ENCODE measurements at places on chromosomes 5 and 9.

DNA sequence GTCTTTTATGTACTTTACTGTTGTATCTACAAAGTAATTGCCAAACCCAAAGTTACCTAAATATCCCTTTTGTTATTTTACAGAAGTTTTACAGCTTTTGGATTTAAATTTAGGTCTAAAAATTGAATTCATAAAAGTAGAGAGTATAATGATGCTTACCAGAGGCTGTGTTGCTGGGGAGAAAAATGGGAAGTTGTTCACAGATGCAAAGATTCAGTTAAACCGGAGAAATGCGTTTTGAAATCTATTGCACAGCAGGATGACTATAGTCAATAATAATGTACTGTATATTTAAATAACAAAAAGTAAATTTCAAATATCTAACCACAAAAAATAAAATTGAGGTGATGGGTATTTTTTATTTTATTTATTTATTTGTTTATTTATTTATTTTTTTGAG, 2.6 kb upstream of the ANKRD18A start:
- DNase-seq: no peak

- DNase-seq: no peak
Measured at GRCh38 chr5:14767053-14767452, 102.5 kb downstream of the OTULIN start.

DNA sequence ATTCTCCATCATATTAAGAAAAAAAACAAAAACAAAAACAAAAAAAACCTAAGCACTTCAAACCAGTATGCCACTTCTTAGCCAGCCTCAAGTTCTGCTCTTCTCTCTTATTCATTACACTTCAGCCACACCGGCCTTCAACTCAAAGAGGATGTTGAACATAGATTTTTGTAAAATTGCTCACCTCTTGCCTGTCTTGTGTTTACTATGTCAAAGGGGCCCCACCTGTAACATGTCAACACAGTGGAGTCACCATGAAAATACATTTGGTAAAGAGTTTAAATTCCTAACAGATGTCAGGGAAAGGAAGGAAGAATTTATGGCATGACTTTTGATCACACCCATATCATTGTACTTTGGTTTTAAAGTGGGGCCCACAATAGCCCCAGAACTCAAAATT, 121.1 kb upstream of the GHR start:
- DNase-seq: no peak

DNA sequence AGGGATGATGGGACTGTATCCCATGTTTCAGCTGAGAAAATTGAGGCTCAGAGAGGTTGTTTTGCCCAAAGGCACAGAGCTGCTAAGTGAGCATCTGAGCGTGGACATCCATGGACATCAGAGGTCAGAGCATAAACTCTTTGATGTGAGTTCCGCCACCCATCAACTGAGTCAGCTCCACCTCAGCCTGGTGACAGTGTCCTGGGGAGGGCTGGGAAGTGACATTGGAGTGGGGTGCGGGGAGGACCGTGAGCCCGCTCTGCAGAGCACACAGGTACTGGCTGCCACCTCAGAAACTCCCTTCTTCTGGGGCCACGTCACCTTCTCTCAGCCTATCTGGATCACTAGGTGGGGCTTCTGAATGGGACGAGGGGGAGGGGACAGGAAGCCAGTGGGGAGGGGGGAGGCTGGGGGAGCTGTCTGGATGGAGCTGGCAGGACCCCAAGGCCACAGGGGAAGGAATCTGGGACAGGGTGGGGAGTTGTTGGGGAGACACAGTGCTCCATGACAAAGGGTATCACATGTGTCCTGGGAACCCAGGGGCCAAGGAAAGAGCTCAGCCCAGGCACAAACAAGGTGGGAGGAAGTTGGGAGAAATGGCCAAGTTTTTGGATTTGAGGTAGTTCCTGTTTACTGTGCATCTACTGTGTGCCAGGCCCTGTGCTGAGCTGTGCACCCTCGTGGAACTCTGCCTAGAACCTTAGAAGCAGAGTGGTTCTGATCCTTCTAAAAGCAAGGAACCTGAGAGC, 2.5 kb downstream of the LAMC3 start:
- no peak for DNase-seq

DNA sequence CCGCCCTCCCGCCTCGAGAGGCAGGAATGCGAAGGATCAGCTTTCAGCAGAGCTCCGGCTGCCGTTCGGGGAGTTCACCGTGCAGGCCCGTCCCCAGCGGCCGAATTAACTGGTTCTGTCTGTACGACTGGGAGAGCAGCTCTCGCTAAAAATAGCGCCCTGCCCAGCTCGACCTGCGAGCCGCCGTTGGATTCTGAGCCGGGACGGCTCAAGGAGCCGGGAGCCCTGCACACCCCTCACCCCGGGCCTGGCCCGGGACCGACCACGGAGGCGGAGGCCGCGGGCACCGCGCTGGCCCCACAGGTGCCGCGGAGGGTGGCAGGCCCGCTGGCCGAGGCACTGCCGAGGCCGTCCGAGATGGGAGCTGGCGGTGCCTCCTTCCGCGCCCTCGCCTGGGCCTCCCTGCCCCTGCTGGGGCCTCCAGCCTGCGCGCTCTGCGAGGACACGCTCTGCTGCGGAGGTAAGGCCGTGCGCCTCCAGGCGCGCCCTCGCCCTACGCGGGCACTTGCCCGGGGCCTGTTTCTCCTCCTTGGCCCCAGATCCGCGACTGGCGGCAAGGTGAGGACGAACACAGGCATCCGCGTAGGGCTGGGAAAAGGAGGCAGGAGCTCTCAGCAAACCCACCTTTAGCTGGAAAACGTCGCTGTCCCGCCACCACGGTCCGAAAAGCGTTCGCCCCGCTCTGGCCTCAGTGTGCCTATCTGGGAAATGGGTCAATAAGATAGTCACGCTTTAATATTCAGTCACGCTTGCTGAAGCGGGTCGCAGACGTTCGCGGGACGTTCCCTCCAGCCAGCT, 53.1 kb upstream of the DAB2IP start:
- DNase-seq: no peak

DNA sequence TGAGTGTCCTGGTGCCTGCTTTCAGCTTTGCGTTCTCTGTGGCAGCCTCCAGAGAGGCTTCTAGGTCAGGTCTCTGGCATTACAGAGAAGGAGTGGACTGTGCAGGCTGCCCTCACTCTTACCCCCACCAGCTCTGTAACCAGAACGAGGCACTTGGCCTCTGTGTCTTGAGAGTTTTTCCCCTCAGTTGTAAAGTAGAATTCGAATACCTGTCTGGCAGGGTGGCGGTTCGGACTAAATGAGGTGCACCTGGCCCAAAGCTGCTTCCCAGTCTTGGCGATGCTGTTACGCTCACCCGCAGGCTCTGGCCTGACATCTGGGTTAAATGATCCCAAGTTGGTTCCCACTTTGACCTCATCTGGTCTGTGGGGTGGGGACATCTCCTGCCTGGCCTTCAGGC, 40.1 kb downstream of the FAM78A start:
- DNase-seq: no peak

- no peak for DNase-seq
Measured at GRCh38 chr5:114346181-114346580, 15.7 kb upstream of the KCNN2 start.

- no peak for DNase-seq
Measured at GRCh38 chr5:7072188-7072587, 323.8 kb upstream of the ADCY2 start.

GRCh38 chr5:167916261-167916691, 375.2 kb upstream of the WWC1 start:
- DNase-seq: no peak

GRCh38 chr9:20552874-20553557, 69.3 kb downstream of the MLLT3 start:
- no peak for DNase-seq

DNA sequence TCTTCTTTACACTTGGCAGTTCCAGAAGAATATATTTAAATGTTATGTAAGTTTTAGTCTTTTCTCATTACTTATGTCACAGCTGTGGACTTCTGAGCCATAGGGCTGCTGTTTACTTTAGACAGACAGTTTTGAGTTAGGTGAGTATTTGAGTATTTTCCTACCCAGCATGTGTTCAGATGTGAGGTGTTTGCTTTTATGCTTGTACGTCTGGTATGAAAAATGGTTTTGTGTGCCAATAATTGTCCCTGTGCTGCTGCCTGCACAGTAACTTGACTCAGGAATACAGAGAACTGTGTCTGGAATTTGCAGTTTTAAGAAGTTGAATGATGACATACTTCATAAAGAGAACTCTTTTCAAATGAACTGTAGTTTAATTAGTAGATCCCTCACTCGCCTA, 20.8 kb downstream of the MEGF10 start:
- DNase-seq: no peak
